ENCODE measurements at places on chromosomes 4 and X. TPM values are rescaled to one million over a fixed set of nuclear protein-coding genes. Genes with fewer than 3 reads are reported as not detected.

RPS6KA3 gene
- total RNA-seq, result 86.7 TPM

PCDH11X gene
- not detected for total RNA-seq

WNK3 gene
- 0.87 TPM for total RNA-seq

TLR8 gene
- not detected for total RNA-seq

MAGEA12 gene
- not detected for total RNA-seq

IL15 gene
- 5.0 TPM for total RNA-seq

GABRG1 gene
- total RNA-seq, result not detected

CAMK2D gene
- 149 TPM for total RNA-seq

TRIML2 gene
- not detected for total RNA-seq

USP27X gene
- 2.7 TPM for total RNA-seq

MND1 gene
- total RNA-seq, result 8.4 TPM

IRF2 gene
- 23.6 TPM for total RNA-seq

ANXA3 gene
- total RNA-seq, result 4.3 TPM

EFNB1 gene
- total RNA-seq, result 25.0 TPM

SAGE1 gene
- not detected for total RNA-seq

SFRP2 gene
- not detected for total RNA-seq

MAOA gene
- total RNA-seq, result 5.5 TPM

HTRA3 gene
- total RNA-seq, result 0.55 TPM

IL21 gene
- total RNA-seq, result not detected

SMS gene
- total RNA-seq, result 311 TPM

NXF3 gene
- not detected for total RNA-seq

PLAC8 gene
- not detected for total RNA-seq

PAGE2 gene
- not detected for total RNA-seq

ARMCX6 gene
- total RNA-seq, result 26.3 TPM

MAMLD1 gene
- total RNA-seq, result 0.44 TPM

CPLX1 gene
- total RNA-seq, result under 0.01 TPM

SGMS2 gene
- 96.4 TPM for total RNA-seq

AFAP1 gene
- total RNA-seq, result 20.1 TPM

THAP6 gene
- 13.7 TPM for total RNA-seq

LINC00632 gene
- 9.8 TPM for total RNA-seq

GAGE12H gene
- not detected for total RNA-seq

HSFX1 gene
- 1.00 TPM for total RNA-seq

C4orf50 gene
- total RNA-seq, result not detected

TCEAL7 gene
- 44.3 TPM for total RNA-seq

CENPI gene
- 18.1 TPM for total RNA-seq

ANKRD50 gene
- total RNA-seq, result 29.0 TPM

RNF150 gene
- total RNA-seq, result 1.3 TPM

ADD1 gene
- 142 TPM for total RNA-seq

ING2 gene
- 8.6 TPM for total RNA-seq

TCEAL5 gene
- total RNA-seq, result not detected

ADH1A gene
- total RNA-seq, result not detected

GYG2 gene
- 2.4 TPM for total RNA-seq

AKAP4 gene
- total RNA-seq, result not detected

CSAG3 gene
- not detected for total RNA-seq

FAM9C gene
- 0.12 TPM for total RNA-seq

NLGN4X gene
- not detected for total RNA-seq

ABLIM2 gene
- not detected for total RNA-seq

HSFX4 gene
- total RNA-seq, result not detected

All from uterine smooth muscle cell (primary cell).